ENCODE measurements at places on chromosomes 7 and 10.

DNA sequence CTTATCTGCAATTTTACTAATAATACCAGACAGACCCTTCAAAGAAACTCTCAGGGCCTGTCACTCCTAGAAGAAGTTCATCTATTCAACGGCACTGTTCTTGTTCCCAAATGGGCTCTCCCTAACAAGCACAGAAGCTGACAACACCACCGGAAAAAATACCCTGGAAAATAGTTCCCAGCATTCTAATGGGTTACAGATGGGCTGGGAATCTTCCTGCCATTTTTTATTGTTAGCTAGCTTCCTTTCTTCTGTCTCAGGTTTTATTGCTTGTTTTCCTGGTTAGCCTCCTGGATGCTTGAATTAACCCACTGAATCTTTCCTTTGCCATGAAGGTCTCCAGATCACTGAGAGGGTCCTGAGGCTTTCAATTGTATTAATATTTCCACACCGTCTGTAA lies 689.8 kb upstream of the NRP1 start:
- no peaks in the 10 kb centered on the region for H3K4me1 ChIP-seq
- H3K36me3 ChIP-seq: no peaks in the 10 kb centered on the region
- no peak for DNase-seq

- no peak overlapping the region for H3K4me3 ChIP-seq
- no peaks in the 10 kb centered on the region for H3K36me3 ChIP-seq
- no peak for DNase-seq
- H3K4me1 ChIP-seq: no peaks in the 10 kb centered on the region
Observed at GRCh38 chr7:83677180-83677866, 28.4 kb upstream of the SEMA3E start.

- DNase-seq: no peak
- H3K27me3 ChIP-seq: no peaks in the 10 kb centered on the region
- no peak overlapping the region for H3K4me3 ChIP-seq
- H3K27ac ChIP-seq: no peak overlapping the region
- no peaks in the 10 kb centered on the region for H3K36me3 ChIP-seq
Observed at GRCh38 chr7:163971-164881, 28.1 kb upstream of the FAM20C start.

GRCh38 chr10:104472957-104473745 lies 119.5 kb downstream of the CFAP58 start:
- no peaks in the 10 kb centered on the region for H3K4me1 ChIP-seq
- no peak overlapping the region for H3K27ac ChIP-seq
- H3K27me3 ChIP-seq: peaks cover 3% of the 10 kb centered on the region
- no peaks in the 10 kb centered on the region for H3K36me3 ChIP-seq
- H3K4me3 ChIP-seq: no peak overlapping the region

DNA sequence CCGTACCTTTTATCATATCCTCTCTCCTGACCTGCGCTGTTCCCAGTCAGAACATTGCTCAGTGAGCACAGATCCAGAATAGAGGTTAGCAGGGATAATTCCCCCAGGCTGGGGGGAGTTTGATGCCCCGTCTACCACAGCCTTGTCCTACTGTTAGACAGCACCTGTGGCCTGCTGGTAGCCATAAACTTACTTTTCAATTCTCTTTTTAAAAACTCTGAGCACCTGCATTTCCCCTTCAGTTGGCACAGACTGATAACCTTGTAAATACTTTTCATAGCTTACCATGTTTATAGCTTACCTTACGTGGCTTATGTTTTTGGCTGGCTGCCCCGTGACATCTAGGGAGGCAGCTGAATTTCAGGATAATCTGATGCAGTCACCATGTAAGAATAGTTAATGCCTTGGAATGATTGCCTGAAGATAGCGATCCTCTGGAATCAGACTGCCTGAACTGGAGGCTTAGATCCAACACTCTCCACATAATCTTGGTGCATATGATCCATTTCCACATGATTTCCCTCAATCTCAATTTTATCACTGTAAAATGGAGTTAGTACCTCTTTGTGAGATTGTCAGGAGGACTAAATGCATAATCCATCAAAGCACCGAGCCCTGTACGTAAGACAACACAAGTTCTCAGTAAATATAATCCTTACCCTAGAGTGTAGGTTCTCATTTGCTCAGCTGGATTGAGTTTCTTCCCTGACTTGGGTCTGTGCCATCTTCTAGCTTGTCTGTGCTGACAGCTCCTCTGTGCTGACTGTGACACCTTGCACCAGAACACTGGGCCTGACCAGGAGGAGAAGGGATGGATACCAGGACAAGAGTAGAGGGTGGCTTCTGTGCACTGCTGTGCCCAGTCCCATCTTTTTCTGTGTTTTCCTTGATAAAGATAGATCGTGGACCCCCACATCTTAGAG lies 111.7 kb upstream of the GJD4 start:
- no peak overlapping the region for H3K4me3 ChIP-seq
- H3K27ac ChIP-seq: no peak overlapping the region
- H3K36me3 ChIP-seq: peaks cover 3% of the 10 kb centered on the region
- H3K27me3 ChIP-seq: no peaks in the 10 kb centered on the region

All from effector memory CD4-positive, alpha-beta T cell (primary cell).